GM12892 (cell line): ENCODE measurements at places on chromosomes 7 and 10.

- DNase-seq: no peak
Observed at GRCh38 chr7:43018446-43018845, 86.3 kb downstream of the MRPL32 start.

GRCh38 chr7:131861620-131862346 is 305.4 kb upstream of the PODXL start:
- no peak for DNase-seq

DNA sequence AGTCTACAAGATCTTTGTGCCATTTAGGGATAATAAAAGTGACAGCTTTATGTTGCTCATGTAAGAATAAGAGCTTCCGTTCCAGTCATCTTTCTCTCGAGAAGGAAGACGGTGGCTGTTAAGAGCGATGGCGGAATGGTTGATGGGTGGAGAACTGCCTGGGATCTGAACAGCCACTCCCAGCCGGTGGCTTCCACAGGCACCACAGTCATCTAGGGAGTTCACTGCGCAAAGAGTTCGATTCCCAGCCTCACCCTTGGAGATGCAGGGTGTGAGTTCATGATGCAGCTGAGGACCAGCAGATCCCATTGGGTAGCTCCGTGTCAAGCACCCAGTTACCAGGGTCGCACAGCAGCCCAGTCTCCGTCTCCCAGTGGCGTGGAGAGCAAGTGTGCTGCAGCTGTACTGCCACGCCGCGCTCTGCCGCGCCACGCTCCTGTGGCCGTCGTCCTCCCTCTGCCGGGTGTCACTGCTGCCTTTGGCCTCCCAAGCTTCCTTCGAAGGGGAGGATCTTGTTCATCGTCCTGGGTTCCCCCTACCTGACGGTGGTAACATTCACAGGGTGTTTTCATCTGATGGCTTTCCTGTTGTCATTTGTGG is 7.8 kb downstream of the SUN1 start:
- DNase-seq: no peak

DNA sequence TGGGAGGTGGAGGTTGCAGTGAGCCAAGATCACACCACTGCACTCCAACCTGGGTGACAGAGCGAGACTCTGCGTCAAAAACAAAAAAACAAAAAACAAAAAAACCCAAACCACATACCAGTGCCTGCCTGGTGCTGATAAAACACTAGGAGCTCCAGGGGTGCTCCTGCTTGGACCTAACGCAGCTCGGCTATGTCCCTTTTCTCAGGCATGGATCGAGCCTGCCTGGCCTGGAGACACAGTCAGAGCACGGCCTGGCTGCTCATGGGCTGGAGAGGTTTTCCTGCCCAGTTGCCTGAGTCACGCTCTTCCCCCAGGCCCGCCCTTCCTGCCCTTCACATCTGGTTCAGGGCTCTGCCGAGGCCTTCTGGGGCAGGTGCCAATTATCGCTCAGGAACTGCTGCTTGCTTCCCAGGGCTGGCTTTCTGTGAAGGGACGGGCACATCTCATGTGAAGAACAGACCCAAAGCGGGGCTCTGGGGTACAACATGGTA is 12.6 kb upstream of the NPFFR1 start:
- DNase-seq: no peak

DNA sequence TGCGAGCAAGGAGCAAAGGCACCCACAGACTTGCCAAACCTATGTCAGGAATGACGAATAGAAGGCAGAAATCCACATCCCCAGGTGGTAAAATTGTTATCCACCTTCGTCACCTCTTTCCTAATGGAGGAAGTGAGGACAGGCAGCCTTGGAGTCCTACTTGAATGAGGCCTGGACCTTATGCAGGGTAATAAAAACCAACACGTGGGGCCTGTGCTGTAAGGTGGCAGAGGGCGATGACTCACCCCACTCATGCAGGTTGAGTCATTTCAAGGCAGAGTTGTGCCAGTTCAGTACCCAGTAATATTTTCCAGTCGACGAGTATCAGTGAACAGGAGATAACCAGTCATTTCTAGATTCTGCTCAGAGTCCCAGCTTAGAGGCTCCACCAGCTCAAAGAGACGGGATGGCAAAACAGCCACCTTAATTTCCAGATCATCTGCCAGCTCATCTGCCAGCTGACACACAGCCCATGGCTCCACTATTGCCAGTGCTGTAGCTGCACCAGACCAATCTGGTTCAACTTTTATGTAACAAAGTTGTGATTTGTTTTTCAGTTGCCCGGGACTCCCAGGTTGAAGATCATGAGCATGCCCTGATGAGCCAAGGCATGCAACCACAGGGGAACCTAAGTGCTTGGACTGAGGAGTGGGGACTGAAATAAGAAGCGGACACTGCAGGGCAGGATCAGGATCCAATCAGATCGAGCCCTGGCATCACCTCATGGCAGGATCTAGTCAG is 176.2 kb upstream of the ITGB1 start:
- no peak for DNase-seq

DNA sequence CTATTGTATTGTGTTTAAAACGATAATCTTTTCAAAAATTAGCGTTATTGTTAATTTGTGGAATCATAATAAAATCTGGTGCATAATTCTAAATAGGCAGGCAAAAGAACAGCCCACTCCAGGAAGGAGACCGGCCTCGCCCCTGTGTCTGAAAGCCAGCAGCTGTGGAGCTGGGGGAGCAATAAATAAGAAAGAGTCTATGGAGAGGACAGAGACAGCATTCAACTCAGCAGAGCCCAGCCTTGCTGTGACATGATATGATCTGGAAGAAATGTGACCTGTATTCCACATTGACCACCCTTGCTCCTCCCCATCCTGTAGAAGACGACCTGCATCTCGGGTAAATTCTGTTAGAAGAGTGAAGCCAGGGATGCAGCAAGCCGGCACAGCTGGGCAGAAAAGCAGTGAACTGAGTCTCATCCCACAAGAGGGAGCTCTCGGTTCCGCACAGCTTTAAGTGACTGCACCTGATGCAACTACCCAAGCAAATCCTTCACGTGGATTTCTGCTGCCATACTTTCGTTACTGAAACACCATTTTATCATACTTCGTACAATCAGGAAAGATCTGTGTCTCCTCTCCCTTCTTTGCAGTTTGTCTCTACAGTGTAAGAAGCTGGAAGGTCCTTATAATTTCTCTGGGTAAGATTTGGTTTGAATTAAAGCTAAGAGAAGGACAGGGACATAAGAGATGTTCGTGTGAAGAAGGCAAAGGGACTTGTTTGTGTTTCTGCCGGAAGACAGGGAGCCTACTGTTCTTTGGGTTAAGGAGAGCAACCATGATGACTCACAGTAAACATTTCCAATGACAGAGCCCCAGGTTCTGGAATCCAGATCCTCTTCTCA is 427.1 kb downstream of the GPAM start:
- no peak for DNase-seq

DNA sequence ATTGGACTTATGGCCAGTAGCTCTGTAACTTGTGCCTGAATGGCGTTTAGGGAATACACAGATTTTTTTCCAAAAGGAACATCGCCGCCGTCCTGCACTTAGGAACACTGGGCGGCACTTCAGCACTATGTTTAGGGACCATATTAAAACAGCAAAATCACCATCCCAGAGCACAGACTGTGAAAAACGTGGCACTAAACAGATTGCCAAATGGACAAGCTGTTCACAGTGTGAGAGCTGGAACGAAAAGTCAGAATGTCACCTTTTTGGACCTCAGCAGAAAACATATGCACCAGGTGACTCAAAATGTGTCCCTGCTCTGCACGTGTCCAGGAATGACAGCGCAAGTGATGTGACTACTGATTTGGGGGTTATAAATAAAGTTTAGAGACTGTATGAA is 87.9 kb downstream of the ODAD2 start:
- DNase-seq: no peak

GRCh38 chr10:114680543-114681117 is 22.6 kb upstream of the ABLIM1 start:
- no peak for DNase-seq

DNA sequence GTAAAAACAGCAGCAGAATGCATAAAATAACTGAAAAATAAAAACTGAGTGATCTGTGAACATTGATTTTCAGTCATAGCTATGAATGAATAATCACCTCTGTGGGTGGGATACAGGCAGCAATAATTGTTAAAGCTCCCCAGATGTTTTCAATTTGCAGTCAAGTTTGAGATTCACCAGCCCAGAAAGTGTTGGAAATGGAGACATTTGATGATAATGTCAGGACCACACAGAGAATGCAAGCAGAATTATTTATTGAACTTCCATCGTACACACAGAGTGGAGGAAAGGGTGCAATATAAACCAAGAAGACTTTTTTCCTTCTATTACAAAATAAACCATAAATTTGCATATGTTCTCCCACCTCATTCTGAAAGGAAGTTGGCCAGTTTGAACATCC is 601.7 kb downstream of the ANKRD7 start:
- DNase-seq: no peak

GRCh38 chr7:25777969-25778708 is 373.9 kb upstream of the NFE2L3 start:
- no peak for DNase-seq

- DNase-seq: no peak
Observed at GRCh38 chr10:11557513-11557912, 53.9 kb downstream of the USP6NL start.

- DNase-seq: no peak
Observed at GRCh38 chr7:42698600-42699374, 213.1 kb downstream of the C7orf25 start.

- no peak for DNase-seq
Observed at GRCh38 chr7:105306298-105306748, 82.4 kb downstream of the SRPK2 start.

DNA sequence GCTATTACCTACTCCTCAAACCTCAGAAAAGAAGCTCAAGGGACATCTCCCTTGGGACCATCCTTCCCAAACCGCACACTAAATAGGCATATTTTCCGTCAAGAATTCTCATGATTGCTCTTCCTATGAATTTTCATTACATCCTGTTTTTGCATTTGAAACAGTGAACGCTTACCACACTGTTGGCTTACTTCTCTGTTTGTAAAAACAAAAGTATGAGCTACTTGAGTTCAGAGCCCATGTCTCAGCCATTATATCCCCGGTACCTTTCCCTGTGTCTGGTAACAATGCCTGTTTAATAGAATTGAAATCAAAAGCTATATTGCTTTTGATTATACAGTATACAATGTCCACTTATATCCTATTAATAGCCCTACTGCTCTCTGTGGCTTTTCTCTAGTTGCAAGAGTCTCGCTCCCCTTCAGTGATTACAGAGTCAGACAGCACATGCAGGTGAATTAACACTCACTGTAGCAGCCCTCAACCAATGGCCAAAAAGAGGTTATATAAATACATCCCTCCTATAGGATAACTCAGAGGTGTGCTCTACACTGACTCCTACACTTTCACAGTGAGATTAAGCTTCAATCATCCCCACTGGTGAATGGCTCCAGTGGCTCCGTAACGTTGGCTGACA is 264.4 kb downstream of the SORCS1 start:
- no peak for DNase-seq

- no peak for DNase-seq
Observed at GRCh38 chr10:71964098-71964742, at the start of gene CHST3. CHST3 (plus strand) TSS chr10:71964395; CDS start chr10:72005843, 41,448 bp downstream.

GRCh38 chr7:26959290-26959689 is 94.9 kb upstream of the SKAP2 start:
- DNase-seq: no peak
